ENCODE measurements at places on chromosomes 11 and 22.
A peak's percentile ranks its signal among the peaks of the same experiment; 100 is the strongest.

GRCh38 chr11:102957953-102958352 lies 2.4 kb upstream of the MMP13 start:
- no peak for DNase-seq

DNA sequence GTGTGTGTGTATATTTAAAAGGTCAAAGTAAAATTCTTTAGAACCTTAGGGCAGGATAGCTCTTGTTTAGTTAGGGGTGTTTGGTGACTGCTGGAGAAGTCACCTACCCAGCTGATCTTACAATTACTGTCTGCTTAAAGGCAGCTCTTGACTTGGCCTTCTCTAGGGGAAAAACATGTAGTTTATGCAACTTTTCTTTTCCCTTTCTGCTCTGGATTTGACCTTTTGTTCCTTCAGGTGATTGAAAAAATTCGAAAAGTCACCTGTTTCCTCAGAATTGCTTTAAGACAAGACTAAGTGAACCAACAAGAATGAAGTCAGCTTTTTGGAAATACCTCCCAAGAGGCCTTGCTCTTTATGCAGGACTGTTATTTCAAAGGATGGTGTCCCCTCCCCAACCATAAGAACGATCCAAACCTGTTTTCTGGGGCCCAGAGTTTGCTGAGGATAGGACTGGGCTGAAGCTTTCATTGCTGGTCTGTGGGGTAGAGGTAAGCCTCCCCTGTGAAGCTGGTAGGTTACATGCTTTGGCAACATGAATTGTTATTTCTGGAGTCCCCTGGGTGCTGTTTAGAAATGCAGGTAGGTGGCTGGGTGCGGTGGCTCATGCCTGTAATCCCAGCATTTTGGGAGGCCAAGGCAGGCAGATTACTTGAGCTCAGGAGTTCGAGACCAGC lies 111.2 kb downstream of the PTPRJ start:
- no peak for DNase-seq

GRCh38 chr22:39266398-39267030 lies 21.7 kb upstream of the PDGFB start:
- no peak for DNase-seq

GRCh38 chr11:135033540-135033939 lies 621.5 kb upstream of the B3GAT1 start:
- DNase-seq = no peak

- no peak for DNase-seq
These were observed 51.9 kb upstream of the IGSF9B start for GRCh38 chr11:134008634-134009071.

DNA sequence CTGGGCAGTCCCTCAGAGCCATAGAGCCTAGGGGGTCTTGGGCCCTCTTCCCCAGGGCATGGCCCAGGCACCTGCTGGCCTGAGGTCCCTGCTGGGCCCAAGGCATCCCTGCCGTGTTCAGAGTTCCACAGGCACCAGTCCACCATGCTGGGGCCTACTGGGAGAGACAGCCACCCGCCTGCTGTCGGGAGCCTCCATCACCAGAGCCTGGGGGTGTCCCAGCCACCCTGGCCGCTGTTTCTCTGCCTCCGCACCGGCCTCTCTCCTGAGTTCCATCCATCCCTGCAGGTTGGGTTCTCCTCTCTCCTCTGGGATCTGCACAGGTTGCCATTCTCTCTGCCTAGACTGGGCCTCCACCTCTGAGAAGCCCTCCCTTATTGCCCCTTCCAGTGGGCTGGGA lies 68.6 kb downstream of the KCNQ1 start:
- DNase-seq = no peak

DNA sequence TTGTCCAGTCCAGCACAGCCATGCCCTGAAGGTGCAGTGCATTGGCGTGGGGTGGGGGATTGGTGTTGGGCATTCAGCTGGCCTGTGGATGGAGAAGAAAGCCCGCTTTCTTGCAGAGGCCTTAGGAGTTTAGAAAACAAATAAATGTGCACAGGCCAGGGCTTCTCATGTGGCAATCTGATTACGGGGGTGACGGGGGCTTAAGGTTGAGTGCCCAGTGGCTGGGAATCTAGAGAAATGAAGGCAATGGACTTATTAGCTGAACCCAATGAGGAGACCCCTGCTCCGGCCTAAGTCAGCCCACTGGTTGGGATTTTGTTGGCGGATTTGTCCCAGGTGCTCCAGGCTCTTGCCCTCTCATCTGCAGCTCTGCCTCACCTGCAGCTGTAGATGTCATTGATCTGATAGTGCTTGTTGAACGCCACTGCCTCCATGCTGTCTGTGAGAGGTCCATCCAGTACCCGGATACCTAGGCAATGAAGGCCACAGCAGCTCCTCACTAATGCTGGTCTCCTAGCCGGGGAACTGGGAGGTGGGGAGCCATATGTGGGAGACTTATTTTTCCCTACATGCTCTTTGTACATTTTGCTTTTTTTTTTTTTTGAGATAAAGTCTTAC lies 6.2 kb downstream of the PCSK7 start:
- no peak for DNase-seq

GRCh38 chr11:47185305-47186075 lies 744 bp downstream of the PACSIN3 start:
- DNase-seq = no peak

DNA sequence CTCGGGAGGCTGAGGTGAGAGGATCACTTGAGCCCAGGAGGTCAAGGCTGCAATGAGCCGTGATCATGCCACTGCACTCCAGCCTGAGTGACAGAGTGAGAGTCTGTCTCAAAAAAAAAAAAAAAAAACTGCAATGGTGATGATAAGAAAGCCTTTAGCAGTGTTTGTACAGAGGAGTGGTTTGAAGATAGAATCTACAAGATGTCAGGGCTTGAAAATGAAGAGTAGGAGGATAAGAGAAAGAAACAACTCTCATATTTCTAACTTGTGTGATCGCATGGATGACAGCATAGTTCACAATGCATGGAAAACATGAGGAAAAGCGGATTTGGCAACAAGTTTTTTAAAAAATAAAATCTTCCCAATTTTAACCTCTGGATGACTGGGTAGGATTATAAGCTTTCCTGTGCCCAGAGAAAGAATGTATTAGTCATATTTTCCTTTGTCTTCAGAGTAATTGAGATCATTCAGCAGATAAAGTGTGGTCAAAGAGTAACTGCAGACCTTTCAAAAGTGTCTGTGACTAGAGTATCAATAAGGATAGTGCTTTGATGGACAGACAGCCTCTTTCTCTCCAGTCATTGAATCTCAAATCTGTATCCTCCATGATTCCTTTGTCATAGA lies 328.1 kb downstream of the CASP12 start:
- DNase-seq = no peak

- no peak for DNase-seq
These were observed 2.8 kb upstream of the DIXDC1 start for GRCh38 chr11:111934306-111934705.

- DNase-seq = no peak
These were observed 6.0 kb upstream of the RPL3 start for GRCh38 chr22:39325392-39325932.

DNA sequence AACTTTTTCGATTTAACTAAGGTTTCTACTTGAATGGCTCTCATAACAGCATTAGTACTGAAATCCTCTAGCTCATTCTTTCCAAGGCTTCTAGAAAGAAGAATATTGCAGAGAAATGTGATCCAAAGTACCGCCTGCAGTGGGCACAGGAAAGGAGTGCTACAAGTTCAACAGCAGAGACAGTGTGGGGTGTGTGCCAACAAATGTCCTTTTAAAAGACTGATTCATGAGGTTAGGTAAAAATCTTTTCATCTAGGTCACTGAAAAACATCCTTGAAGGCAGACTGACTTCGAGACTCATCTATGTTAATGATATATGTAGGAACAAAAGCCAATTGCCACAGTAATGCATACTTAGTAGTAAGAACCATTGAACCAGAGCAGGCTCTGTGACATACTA lies 349.1 kb upstream of the PITPNB start:
- DNase-seq = no peak

- no peak for DNase-seq
These were observed 1.7 kb downstream of the OSBPL5 start for GRCh38 chr11:3163241-3163981.

DNA sequence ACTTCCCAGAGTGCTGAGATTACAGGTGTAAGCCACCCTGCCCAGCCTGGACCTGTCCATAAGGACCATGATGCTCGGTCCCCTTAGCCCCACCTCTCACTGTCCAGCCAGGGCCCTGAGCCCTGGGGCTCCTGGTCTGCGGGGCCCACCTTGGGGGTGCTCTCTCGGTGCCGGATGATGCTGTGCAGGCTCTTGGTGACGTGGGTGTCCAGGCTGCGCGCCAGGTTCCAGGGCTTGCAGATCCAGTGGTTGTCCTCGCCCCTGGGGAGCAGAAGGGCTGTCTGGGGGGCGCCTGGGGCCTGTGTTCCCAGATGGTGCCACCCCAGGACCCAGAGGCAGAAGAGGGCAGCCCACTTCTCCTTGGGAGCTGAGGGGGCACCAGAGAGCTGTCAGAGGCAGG lies 13.4 kb downstream of the TTLL12 start:
- DNase-seq = no peak

DNA sequence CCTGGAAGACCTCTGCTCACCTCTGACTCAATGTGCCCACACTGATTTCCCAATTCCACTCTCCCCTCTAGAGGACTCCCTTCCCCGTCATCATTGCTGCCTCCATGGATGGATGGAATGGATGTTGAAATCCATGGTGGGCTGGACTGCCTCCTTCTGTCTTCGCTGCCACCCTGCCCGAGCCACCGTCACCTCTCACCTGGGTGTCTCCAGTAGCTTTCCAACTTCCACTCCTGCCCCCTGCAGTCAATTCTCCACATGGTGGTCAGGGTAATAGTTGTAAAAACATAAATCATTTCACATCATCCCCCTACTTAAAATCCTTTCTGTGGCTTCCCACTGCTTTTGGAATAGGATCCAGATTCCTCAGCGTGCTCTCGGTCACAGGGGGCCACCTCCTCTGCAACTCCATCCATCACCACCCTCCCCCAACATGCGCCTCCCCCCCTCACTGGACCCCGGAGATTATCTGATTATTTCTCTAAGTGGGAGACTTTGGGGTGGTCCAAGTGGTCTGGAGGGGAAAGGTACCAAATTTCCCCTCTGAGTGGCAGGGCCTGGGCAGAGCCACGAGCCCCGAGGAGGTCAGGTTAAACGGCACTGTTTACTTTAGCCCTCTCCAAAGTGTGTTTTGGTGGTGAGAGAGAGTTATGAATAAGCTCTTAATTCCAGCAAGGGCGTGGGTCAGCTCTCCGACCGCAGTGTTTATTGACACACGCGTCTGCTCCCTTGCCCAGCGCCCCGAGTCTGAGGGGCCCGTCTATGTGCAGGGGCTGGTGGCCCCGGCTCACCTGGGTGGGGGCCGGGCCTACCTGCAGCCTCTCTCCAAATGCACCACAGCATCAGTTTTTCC lies 313.7 kb downstream of the MN1 start:
- no peak for DNase-seq

DNA sequence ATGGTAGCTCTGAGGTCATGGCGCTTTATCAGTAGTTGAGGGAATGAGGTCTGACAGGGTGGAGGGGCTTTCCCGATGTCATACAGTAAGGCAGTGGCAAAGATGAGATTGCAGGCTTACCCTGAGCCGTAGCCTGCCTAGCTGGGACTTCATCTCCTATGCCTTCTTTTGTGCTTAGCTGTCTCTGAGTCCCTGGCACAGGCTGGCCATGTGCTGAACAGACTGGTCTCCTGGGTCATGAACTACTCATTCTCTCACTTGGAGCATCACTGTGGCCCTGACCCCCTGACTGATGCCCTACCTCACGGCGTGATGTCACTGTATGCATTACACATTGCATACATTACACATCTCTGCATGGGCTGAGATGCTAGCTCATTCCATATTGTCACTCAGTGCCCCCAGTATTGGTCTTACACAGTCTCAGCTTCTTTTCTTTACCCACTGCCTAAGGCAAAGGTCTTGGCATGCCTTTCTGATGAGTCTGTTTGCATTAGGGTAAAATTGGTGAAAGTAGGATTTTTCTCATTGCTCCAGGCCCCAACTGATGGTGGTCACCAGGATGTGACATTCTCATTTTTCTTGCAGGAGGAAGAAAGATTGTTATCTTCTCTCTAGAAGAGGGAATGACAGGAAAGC lies 389.4 kb upstream of the CADM1 start:
- DNase-seq = no peak

DNA sequence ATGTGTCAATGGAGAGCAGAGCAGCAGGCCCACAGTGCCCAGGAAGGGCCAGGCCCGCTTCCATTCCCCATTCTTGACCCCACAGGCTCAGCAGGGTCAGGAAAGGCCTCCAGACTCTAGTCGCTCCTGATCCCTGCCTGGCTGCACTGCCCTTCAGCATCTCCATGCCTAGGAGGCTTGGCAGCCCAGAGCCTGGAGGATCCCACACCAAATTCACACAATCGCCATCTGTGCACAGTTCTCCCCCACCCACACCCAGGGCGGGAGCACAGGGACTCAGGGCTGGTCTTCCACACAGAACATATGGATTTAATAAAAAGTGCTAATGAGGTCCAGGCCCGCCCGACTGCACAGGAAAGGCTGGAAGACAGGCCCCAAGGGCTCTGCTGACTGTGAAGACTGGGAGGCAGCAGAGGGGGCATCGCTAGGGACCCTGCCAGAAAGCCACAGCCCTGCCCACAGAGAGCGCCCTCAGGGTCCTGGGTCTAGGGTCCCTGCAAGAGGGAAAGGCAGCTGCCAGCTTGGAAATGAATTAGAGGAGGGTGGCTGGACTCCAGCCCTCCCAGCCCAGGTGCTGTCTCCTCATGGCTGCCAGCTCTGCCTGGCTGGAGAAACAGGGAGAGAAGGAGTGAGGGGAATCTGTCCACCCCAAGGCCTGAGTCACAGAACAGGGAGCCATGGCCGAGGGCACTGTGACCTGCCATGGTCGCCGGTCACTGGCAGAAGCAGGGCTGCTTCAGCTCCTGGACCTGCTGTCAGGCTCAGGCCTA lies 39.7 kb downstream of the DKK3 start:
- no peak for DNase-seq

- peak; percentile 81 for DNase-seq
These were observed 9.3 kb downstream of the INS start for GRCh38 chr11:2151500-2152257.

GRCh38 chr11:75454987-75455386 lies 22.0 kb upstream of the KLHL35 start:
- DNase-seq = no peak

- DNase-seq = no peak
These were observed 115.2 kb upstream of the IGLL5 start for GRCh38 chr22:22772396-22772795.

DNA sequence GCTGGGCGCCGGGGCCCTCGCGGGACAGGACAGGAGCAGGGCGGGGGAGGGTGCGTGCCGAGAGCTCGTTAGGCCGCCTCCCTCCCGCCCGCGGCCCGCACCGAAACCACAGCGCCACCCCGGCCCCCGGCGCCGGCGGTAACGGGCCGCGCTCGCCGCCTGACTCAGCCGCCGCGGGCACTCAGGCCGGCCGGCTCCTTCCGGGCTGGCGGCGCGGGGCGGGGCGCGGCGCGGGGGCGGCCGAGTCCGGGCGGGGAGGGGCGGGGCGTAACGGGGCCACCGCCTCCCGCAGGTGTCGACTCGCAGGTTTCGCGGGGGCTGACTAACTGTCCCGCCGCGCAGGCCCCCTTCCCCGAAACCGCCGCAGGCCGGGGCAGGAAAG lies at the start of gene AP5B1:
Gene AP5B1, minus strand, starts transcription at position 207 of the 382 bp plus-strand sequence. CDS start 385 bp downstream, outside the sequence.
- DNase-seq = no peak

- DNase-seq = no peak
These were observed 595.0 kb upstream of the LRRC4C start for GRCh38 chr11:42054351-42054900.
